RKO (cell line): ENCODE measurements at places on chromosomes 13 and 19.
A peak's percentile ranks its signal among the peaks of the same experiment; 100 is the strongest.

DNA sequence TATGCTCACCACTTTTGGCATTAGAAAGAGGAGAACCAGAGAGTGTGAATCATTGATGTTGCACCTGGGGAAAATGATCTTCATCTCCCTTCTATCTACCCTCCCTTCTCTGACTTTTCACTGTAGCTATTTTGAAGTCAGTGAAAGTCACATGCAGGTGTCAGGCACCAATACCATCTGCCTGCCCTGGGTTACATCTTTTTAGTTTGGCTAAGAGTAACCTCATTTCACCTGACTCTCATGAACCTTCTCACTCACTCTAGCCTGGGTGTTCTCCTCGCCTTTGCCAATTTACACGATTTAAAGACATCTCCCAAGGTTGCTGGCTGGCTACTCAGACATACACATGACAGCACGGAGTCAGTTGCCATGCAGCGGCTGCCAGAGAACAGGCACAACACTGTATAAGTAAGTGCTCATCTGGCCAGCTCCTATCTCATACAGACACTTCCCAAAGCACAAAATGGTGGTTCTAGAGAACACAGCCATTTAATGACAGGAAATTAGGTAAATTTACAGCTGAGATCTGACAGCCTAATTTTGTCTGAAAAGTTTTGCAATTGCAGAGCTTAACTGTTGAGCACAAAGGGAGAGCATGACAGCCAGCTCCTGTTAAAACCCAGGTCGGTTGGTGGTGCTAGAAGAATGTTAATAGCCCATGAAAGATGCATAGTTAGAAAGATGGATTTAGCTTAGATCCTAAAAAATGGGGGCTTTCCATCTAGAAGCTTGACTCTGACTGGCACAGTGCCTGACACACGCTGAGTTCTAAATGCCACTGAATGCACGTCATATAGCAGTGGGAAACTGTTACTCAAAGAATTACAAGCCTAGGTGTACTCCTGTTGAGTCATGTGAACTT is 32.5 kb downstream of the LCP1 start:
- DNase-seq, result peak; percentile 49

DNA sequence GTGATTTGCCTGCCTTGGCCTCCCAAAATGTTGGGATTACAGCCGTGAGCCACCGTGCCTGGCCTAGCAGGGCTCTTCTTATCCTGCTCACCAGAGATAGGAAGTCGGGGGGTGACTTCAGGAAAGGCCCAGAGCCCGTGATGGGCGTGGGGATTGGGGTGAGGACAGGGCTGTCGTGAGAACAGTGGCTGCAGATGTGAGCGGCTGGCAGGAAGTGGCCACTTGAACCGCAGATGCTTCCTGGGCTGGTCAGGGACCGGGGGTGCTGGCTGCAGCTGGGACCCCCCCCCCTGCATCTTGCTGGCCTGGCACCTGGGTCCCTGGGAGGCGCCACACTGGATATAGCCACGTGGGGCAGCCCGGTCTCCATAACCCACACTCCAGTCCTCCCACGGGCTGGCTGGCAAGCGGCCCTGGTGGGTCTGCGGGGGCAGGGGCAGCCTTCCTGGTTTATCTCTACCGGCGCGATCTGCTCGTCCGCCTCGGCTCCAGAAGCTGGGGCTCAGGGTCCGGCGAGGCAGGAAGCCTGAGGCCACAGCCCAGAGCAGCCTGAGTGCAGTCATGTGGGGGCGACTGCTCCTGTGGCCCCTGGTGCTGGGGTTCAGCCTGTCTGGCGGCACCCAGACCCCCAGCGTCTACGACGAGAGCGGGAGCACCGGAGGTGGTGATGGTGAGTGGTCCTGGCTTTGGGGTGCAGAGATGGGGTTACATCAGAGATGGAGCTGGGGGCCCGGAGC is at the start of gene F2RL3:
Gene F2RL3, plus strand, starts transcription at position 371 of the 737 bp plus-strand sequence. Its CDS starts 191 bp downstream, at position 562.
- DNase-seq, result no peak

DNA sequence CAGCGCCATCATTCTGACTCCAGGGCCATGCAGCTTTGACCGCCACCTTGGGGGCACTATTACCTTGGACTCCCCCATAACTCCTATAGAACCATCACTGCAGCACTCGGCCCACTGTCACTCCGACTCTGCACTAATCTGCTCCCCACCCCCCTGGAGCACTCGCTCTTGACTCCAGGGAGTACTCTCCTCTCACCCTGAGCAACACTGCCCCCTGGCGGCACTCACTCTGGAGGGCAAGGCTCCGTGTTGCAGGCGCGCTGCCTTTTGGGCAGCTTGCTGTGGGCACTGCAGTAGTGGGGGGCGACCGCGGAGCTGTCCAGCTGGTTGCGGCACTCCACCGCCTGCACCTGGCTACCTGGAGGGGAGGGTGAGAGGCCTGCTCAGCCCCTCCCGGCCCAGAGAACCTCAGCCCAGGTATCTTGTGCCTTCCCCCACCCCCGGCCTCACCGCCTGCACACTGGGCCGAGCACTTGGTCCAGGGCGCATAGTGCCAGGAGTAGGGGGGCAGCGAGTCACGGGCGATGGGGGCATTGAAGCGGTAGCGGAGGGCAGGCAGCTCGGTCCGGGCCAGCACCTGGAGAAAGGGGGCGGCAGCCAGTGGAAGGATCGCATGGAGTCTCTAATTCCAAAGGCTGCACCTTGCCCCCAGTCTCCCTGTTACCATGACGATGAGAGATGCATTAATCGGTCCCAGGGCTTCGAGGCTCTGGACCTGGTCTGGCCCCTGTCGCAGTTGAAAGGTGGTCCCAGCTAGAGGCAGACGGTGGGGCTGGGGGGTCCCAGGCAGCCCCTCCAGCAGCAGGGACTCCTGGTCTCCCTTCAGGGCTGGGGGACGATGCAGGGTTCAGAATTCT is 8.9 kb upstream of the MYO1F start:
- DNase-seq, result no peak

DNA sequence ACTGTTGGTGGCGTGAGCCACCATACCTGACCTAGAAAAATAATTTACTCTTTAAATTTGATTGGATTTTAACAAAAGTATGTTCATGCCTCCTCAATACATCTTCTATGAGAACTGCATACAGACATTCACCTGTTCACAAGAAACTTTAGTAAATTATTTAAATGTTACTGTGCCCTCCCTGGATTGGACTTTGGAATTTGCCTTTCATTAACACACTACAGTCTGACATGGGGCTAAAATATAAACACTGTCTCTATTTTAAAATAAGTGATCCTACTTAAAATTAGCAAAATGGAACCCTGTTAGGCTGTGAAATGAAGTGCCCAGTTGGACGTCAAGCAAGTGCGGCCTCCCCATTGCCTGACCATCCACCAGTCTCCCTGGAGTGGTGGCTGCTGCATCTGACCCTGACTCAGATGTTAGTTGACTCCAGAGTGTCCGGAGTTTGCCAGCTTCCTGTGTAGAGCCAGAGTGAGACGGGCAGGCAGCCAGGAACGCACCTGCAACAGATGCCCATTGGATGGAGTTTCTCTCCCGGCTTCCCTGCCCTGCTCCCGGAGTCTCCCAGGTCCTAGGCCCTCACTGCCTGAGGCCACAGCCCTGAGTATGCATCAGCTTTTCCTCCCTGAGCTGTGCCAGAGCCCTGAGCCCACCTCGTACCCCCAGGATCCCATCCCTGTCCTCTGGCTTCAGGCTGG is 45.9 kb upstream of the ATP11A start:
- DNase-seq, result no peak

DNA sequence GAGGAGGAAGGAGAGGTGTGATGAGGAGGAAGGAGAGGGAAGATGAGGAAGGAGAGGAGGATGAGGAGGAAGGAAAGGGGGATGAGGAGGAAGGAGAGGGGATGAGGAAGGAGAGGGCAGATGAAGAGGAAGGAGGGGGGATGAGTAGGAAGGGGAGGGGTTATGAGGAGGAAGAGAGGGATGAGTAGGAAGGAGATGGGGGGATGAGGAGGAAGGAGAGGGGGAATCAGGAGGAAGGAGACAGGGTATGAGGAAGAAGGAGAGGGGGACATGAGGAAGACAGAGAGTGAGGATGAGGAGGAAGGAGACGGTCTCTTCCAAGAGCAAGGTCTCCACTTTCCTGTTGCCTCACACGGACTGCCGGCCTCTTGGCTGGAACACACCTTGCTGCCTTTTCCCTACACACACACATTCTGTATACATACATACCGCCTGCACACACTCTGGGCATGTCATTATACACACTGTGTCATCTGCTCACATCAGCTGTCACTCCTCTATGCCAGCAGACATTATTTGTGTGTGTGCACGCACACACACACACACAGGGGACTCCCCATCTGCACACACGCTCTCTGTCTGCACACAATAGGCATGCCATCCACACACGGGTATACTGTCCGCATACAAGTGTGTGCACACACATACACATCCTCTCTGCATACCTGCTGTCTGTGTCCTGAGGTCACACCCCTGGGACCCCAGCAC is 11.1 kb upstream of the VSTM2B start:
- peak; percentile 36 for DNase-seq

DNA sequence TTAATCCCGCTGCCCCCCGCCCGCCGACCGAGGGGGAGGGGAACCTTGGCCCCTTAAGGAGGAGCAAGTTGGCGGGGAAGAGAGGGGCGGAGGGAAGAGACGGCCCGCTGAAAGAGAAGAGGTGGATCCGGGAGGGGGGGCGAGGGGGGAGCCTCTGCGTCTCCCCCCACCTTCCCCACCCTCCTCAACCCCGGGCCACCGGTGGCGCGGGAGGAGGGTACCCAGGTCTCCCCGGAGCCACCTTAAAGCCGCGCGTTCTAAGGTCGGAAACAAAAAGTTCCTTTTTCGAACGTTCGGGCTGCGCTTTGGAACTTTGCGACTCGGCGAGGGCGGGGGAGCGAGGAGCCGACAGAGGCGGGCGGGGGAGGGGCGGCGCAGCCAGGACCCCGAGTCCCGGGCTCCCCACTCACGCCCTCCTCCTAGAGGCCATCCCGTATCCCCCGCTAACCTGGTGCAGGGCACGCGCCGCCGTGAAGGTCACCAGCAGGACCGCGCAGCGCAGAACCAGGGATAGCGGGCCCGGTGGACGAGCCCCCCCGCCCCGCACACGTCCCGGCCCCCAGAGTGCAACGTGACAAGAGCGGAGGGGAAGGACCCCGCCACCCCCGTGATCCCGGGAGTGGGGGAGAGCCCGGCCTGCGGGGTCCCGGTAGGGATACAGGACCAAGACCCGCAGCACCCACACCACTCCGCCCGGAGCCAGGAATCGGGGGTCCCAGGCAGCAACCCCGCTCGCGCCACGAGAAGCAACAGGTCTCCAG is 659 bp downstream of the ERF start:
- DNase-seq, result peak; percentile 62

GRCh38 chr19:18223860-18224524 is 2.2 kb downstream of the PDE4C start:
- peak; percentile 55 for DNase-seq

DNA sequence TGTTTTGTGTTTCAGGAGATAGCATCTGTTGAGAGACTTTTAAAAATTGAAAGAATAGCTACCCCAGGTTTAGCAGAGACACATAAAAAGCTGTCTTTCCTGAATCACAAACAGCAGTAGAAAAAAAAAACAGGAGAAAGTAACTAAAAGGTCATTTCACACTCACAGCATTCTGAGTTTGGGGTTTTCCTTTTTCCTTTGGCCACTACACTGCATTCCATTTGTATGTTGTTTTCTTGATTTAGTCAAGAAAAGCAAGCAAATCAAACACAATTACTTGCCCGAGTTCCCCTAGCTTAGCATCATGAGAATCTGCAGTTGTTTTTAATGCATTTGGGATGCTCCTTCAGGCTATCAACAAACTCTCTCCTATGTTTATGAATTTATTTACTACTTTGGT is 161.0 kb downstream of the KCTD12 start:
- no peak for DNase-seq

DNA sequence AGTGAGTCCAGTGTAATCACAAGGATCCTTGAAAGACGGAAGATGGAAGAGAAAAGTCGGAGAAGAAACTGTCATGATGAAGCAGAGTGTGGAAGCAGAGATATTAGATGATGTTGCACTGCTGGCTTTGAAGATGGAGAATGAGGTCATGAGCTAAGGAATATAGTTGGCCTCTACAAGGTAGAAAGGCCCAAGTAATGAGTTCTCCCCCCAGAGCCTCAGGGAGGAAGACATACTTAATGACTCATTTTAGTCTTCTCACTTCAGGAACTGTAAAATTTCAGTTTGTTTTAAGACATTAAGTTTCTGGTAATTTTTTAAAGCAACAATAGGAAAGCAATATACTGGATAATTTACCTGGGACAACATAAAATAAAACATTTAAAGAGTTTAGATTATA is 1331.5 kb upstream of the PCDH20 start:
- DNase-seq, result no peak

GRCh38 chr13:113607056-113607888 is 22.7 kb downstream of the TFDP1 start:
- no peak for DNase-seq

GRCh38 chr19:13957051-13957450 is 4.7 kb downstream of the DCAF15 start:
- no peak for DNase-seq

- no peak for DNase-seq
These were observed 7.8 kb downstream of the SOX21 start for GRCh38 chr13:94704377-94705080.

DNA sequence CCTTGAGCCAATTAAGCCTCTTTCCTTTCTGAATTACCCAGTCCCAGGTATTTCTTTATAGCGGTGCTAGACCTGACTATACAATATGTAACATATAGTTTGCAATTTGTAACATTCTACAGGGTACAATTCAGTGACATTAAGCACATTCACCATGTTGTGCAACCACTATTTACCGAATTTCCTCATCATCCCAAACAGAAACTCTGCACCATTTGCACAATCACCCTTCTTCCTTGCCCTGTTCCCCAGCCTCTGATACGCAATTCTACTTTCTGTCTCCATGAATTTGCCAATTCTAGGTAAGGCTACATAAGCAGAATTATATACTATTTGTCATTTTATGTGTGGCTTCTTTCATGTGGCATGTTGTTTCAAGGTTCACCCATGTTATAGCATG is 13.7 kb upstream of the SIGLEC10 start:
- DNase-seq, result no peak

DNA sequence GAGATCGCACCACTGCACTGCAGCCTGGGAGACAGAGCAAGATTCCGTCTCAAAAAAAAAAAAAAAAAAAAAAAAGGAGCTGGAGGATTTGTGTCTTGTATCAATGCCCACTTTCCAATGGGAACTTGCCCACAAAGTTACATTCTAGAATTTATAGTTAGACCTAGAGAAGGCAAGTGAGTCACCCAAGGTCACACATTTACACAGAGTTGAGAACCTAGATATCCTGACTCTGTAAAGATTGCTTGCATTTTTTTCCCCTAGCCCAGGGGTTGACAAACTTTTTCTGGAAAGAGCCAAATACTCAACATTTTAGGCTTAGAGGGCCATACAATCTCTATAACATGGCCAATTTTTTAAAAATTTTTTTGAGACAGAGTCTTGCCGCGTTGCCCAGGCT is 7.7 kb upstream of the BRD4 start:
- no peak for DNase-seq

DNA sequence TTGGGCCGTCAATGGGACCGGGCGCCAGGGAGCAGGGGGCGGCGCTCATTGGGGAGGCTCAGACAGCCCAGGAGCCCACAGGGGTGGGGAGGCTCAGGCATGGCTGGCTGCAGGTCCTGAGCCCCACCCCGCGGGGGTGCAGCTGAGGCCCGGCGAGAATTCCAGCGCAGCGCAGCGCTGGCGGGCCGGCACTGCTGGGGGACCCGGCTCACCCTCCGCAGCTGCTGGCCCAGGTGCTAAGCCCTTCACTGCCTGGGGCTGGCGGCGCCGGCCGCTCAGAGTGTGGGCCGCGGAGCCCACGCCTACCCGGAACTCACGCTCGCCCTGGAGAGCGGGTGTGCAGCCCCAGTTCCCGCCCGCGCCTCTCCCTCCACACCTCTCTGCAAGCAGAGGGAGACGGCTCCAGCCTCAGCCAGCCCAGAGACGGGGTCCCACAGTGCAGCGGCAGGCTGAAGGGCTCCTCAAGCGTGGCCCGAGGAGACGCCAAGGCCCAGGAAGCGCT is 1227.4 kb downstream of the PCDH17 start:
- no peak for DNase-seq

GRCh38 chr13:44951184-44951583 is 38.1 kb downstream of the NUFIP1 start:
- DNase-seq, result no peak
